ENCODE measurements at places on chromosomes 6 and 20. TPM values are rescaled to one million over a fixed set of nuclear protein-coding genes. Genes with fewer than 3 reads are reported as not detected.

DNA sequence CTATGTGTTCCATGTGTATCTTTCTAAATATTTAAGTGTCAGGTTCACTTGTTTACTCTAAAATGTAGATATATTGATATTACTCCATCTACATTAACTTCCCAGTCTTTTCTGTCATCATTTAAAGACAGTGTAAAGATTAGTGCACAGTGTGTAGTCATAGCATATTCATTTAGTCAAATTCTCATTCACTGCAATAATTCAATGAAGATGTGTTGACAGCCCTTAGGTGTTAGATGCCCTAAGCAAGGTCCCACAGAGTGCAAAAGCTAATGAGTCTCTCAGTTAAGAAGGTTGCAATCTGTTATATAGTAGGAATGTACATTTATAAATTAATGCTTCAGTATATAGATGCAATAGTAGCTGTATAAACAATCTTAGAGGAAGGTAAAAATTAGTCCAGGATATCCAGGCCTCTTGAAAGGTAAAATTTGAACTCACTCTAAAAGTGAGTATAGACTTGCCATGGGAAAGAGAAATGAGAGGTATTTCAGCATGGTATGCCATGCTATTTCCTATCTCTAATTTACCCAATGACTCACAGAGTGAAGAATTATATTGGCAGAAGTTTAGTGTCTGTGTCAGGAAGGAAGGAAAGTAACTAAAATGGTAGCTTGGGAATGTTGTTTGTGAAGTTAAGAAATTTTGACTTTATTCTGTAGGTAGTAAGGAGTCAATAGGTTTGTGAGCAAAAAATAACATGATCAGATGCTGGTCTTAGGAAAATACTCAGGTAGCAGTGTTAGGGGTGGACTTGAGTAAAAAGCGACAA lies 969.9 kb upstream of the CITED2 start:
- H3K4me1 ChIP-seq: no peaks in the 10 kb centered on the region
- H3K27ac ChIP-seq: no peak overlapping the region
- no peak for DNase-seq
- no peak overlapping the region for H3K4me3 ChIP-seq

GRCh38 chr20:48669946-48670605 lies 157.7 kb downstream of the PREX1 start:
- no peak overlapping the region for H3K4me3 ChIP-seq
- no peaks in the 10 kb centered on the region for H3K27me3 ChIP-seq
- peaks cover 25% of the 10 kb centered on the region for H3K36me3 ChIP-seq
- no peak for DNase-seq
- H3K4me1 ChIP-seq: no peaks in the 10 kb centered on the region

DNA sequence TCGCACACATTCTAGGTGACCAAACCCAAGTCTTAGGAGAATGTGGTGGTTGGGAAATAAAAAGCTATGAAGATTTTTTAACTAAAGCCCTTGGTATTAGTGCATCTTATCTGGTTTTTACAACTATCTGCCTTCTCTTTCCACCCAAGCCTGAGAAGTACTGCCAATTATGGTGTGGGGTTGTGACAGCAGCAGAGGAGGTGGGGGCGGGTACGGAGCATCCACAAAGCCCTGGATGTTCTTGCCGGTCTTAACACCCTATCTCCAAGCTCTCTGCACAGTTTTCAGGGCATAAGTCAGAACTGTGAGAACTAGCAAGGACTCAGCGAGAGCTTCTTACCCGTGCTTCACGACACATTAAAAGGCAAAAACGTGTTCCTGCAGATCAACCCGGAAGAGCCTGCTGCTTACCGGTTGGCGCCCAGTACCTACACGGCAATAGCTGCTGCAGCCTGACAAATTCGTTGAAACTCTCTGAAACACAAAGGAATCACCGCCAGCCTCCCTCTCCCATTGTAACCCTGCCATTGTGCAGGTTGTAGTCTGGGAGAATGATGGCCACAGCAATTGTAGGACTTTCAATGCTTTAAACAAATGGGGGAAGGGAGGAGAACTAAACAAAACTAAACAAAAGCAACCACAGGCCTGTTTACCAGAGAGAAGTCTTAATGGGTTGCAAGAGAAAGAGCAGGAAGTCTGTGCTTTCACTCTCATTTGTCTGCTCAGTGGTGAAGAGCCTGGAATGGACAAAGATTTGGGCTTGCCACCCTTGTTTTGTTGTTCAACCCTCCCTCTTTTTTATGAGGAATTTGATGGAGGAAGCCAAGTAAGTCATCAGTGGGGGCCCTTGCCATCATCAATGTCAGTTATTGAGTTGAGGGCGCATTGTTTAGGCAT lies 461.0 kb upstream of the JARID2 start:
- H3K27me3 ChIP-seq: no peaks in the 10 kb centered on the region
- peaks cover 7% of the 10 kb centered on the region for H3K4me1 ChIP-seq
- DNase-seq: no peak

Gene RAET1G
- not detected for total RNA-seq

Gene ALDH5A1
- total RNA-seq: 15.4 TPM
